Sigmoid colon (tissue), 7 donors: ENCODE measurements at places on chromosomes 4 and X. TPM values are rescaled to one million over a fixed set of nuclear protein-coding genes. Genes with fewer than 3 reads are reported as not detected.

- no peak for DNase-seq
Observed at GRCh38 chrX:67436867-67437266, 107.0 kb upstream of the AR start.

DNA sequence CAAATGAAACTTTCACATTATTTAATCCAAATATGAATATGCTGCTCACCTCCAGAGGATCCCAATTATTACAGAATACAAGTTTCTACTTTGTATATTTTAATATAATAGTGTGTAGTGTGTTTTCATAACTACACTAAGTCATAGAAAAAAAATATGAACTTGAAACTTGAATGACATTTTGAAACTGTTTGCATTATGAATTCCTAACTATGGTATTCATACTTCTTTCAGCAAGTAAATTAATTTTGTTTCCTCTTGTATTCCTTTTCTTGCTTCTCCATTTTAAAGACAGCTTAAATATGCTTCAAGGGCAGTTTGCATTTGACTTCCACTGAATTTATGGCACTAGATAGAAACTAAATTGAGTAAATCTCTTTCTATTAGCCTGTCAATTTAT is 177.1 kb downstream of the BMPR1B start:
- DNase-seq = no peak

The P2RY4 gene
- total RNA-seq = not detected

GRCh38 chr4:168109527-168109926 is 17.2 kb downstream of the ANXA10 start:
- no peak for DNase-seq

The SPANXA1 gene
- total RNA-seq = not detected

The CCNA2 gene
- total RNA-seq = 2.2 TPM
